ENCODE measurements at places on chromosomes 2 and 18. TPM values are rescaled to one million over a fixed set of nuclear protein-coding genes. Genes with fewer than 3 reads are reported as not detected.

Gene NIF3L1
- 80.5 TPM for total RNA-seq

Gene CXCR2
- total RNA-seq: not detected

GRCh38 chr18:54973046-54973445 is 13.8 kb upstream of the CCDC68 start:
- DNase-seq: no peak

- no peak for DNase-seq
Measured at GRCh38 chr2:85668009-85668856, at the start of gene SFTPB. SFTPB (minus strand) TSS chr2:85668199; CDS start chr2:85668183, 16 bp downstream.

DNA sequence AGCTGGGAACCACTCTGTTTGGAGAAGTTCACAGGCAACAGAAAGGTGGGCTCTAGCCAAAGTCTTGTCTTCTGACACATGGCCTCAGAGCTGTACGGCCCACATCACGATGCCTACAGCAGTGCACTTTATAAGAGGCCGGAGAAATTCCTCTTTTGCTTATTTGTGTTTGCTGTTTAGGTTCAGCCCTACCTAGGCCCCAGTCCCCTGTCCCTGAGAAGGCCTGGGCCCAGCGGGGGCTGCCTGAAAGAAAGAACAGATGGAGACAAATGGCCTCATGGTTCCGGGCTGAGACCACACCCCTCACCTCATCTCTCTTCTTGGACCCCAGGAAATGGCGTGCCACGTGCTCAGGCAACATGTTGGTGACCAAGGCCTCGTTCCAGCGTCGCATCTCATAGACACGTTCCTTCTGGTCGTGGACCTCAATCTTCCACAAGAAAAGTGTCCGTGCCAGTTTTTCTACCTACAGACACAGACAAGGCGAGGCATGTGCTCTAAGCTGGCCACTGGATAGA is 30.9 kb downstream of the CENPO start:
- no peak for DNase-seq

Gene PLA2R1
- not detected for total RNA-seq

- DNase-seq: no peak
Measured at GRCh38 chr18:63051928-63052327, 267.6 kb downstream of the BCL2 start.

- no peak for DNase-seq
Measured at GRCh38 chr18:77063260-77063659, 69.3 kb downstream of the MBP start.

Gene DYSF
- 0.18 TPM for total RNA-seq

Gene FAM168B
- total RNA-seq: 92.2 TPM

GRCh38 chr18:25621144-25621543 is 269.2 kb upstream of the ZNF521 start:
- DNase-seq: no peak

GRCh38 chr2:175445281-175445680 is 263.8 kb upstream of the ATP5MC3 start:
- DNase-seq: no peak

DNA sequence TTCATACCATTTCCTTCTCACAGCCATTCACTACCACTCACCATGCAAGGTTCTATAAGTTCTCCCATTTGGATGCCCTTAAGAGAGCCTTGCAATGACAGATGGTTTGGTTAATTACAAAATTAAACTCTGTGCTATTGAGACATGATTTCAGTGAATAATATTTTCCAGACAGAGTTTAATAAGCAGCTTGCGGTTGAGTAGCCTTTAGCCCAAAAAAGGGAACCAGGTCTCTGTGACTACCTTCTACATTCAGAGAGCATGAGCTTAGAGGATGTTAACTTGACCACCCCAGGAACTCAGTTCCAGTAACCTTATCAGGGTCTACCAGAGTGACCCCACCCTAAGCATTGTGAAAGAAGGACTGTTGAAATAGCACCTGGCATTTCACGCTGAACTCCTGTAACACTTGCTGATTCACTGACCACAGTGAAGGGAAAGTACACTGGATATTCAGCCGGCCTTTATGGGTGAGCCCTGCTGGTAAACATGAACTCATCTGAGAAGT is 1173.1 kb upstream of the ZEB2 start:
- no peak for DNase-seq

GRCh38 chr2:46711156-46711555 is 204.4 kb downstream of the MCFD2 start:
- no peak for DNase-seq

- no peak for DNase-seq
Measured at GRCh38 chr2:63594660-63595059, 5.9 kb downstream of the MDH1 start.

DNA sequence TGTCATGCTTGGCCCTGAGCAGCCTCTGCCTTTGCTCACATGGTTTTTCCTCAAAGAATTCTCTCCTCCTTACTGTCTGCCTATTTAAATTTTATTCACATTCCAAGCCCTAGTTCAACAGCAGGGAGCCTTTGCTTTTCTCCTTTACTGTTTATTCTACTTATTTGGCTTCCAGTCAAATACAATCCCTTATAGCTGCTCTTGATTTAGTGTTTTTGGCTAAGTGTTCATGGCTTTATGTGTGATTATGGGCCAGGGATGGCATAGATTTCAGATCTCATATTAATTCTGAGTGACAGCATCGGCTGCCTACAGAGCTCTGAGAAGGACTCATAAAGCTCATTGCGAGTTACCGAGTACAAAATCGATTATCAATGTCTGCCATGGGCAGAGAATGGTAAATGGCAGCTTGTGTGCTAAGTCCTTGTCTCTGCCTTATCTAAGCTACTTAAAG is 106.7 kb downstream of the METTL8 start:
- no peak for DNase-seq

Gene RETREG2
- 55.4 TPM for total RNA-seq

GRCh38 chr2:113784823-113785744 is 28.6 kb upstream of the SLC35F5 start:
- no peak for DNase-seq

DNA sequence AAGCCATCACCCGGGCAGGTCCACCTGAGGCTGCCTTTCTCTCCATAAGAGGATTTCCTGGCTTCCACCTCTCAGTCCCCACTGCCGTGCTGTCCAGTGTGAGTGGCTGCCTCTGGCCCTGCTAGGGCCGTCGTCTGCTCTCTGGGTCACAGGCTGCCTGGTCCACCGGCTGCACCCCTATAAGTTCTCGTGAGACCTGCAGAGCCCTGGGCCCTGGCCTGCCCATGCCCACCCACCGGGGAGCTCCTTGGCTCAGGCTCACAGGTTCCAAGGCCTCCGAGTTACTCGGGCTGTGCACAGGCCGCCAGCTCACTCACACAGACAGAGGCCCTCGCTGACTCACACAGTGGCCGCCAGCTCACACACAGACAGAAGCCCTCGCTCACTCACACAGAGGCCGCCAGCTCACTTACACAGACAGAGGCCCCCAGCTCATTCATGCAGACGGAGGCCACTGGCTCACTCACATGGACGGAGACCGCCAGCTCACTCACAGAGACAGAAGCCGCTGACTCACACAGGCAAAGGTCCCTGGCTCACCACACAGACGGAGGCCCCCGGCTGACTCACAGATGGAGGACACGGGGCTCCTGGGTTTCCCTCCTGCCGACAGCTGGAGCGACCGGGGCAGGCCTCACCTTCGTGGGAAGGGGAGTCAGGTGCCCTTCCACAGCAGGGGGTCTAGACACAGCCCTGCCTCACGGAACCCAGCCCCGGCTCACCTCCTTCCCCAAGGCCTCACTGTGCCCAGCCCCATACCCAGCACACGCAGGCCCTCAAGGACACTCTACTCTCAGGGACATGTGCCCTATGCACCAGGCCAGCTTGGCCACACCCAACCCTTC is 334.1 kb upstream of the MYT1L start:
- no peak for DNase-seq

Gene DUSP2
- total RNA-seq: 44.4 TPM
